ENCODE measurements at places on chromosomes 5 and 9. TPM values are rescaled to one million over a fixed set of nuclear protein-coding genes. Genes with fewer than 3 reads are reported as not detected.

Gene SMIM33
- not detected for total RNA-seq

Gene AGGF1
- total RNA-seq: 22.2 TPM

Gene SYK
- total RNA-seq: 7.0 TPM

Gene PKD2L2
- total RNA-seq: 0.39 TPM

Gene SPAAR
- total RNA-seq: 5.7 TPM

- no peaks in the 10 kb centered on the region for H3K4me1 ChIP-seq
- no peaks in the 10 kb centered on the region for H3K36me3 ChIP-seq
- H3K27ac ChIP-seq: no peak overlapping the region
- no peak for DNase-seq
- H3K4me3 ChIP-seq: no peak overlapping the region
These were observed 56.0 kb upstream of the ASTN2 start for GRCh38 chr9:117470902-117471301.

DNA sequence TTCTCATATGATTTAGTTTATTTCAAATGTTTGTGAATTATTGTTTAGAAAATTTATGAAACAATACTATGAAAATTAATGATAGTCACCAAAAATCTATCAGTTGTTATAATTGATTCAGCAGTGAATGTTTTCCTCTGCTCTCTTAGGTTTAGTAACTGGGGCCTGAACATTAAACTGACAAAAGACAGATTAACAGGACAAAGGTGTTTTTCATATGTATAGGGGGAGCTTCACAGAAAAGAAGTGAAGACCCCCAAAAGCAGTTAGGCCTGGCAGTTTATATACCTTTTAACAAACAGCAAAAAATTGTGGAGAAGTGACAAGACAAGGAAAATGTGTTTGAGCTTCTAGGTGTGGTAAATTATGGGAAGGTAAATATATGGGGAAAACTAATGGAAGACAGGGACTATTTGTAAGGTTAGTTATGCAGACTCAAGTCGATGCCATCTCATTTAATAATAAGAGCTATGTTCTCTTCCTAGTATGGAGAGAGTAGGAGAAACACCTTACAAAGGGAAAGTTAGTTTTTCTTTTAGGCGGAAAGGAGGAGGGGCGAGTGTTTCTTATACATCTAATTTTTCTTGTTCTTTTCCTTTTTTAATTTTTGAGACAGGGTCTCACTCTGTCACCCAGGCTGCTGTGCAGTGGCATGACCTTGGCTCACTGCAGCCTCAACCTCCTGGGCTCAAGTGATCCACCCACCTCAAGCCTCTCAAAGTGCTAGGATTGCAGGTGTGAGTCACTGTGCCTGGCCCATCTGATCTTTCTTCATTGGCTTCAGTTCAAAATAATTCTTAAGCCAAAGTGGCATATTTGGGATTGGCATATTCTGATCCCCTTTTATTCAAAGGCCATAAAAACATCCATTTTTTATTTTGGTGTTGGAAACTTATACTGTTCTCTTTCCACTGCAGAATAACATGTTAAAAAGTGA, 77.8 kb downstream of the C9orf153 start:
- H3K27me3 ChIP-seq: no peaks in the 10 kb centered on the region
- no peaks in the 10 kb centered on the region for H3K4me1 ChIP-seq
- H3K36me3 ChIP-seq: no peaks in the 10 kb centered on the region
- no peak overlapping the region for H3K4me3 ChIP-seq
- DNase-seq: no peak

GRCh38 chr5:39209924-39210323, 9.4 kb downstream of the FYB1 start:
- H3K27ac ChIP-seq: no peak overlapping the region
- H3K36me3 ChIP-seq: no peaks in the 10 kb centered on the region
- H3K4me3 ChIP-seq: no peak overlapping the region
- no peaks in the 10 kb centered on the region for H3K4me1 ChIP-seq
- H3K27me3 ChIP-seq: no peaks in the 10 kb centered on the region

- no peak overlapping the region for H3K27ac ChIP-seq
- H3K27me3 ChIP-seq: peaks cover 5% of the 10 kb centered on the region
- H3K4me3 ChIP-seq: no peak overlapping the region
- H3K36me3 ChIP-seq: no peaks in the 10 kb centered on the region
- no peaks in the 10 kb centered on the region for H3K4me1 ChIP-seq
These were observed 15.0 kb upstream of the LVRN start for GRCh38 chr5:115947260-115947659.

GRCh38 chr5:14834584-14835550, 36.7 kb downstream of the ANKH start:
- no peaks in the 10 kb centered on the region for H3K36me3 ChIP-seq
- H3K27ac ChIP-seq: no peak overlapping the region
- no peak for DNase-seq
- peaks cover 19% of the 10 kb centered on the region for H3K4me1 ChIP-seq
- H3K27me3 ChIP-seq: no peaks in the 10 kb centered on the region

DNA sequence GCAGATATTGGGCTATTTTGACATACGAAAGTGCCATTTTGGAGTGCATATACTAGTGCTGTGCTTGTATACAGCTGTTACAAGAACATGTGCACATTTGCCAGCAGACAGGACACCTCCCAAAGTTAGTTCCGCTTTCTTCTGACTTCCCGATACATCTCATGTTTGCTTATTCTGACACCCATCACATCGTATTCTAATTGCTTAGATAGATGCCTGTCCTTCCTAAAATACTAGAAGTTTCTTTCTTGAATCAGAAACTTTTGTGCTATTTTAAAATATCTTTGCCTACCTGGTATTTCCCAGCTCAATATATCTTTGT, 177.8 kb downstream of the TTLL11 start:
- no peak overlapping the region for H3K27ac ChIP-seq
- H3K4me1 ChIP-seq: no peaks in the 10 kb centered on the region

- H3K27ac ChIP-seq: no peak overlapping the region
- no peaks in the 10 kb centered on the region for H3K36me3 ChIP-seq
- H3K4me1 ChIP-seq: no peaks in the 10 kb centered on the region
These were observed 94.8 kb upstream of the CDH12 start for GRCh38 chr5:22947921-22948320.

GRCh38 chr9:136614967-136615623, 47.6 kb upstream of the EGFL7 start:
- no peaks in the 10 kb centered on the region for H3K36me3 ChIP-seq
- no peak for DNase-seq
- no peaks in the 10 kb centered on the region for H3K27me3 ChIP-seq
- H3K27ac ChIP-seq: peak overlapping the region; percentile 60

- no peaks in the 10 kb centered on the region for H3K36me3 ChIP-seq
- no peak overlapping the region for H3K27ac ChIP-seq
- peaks cover 38% of the 10 kb centered on the region for H3K27me3 ChIP-seq
- no peak overlapping the region for H3K4me3 ChIP-seq
These were observed 112.0 kb upstream of the SELENOP start for GRCh38 chr5:42923710-42924109.

DNA sequence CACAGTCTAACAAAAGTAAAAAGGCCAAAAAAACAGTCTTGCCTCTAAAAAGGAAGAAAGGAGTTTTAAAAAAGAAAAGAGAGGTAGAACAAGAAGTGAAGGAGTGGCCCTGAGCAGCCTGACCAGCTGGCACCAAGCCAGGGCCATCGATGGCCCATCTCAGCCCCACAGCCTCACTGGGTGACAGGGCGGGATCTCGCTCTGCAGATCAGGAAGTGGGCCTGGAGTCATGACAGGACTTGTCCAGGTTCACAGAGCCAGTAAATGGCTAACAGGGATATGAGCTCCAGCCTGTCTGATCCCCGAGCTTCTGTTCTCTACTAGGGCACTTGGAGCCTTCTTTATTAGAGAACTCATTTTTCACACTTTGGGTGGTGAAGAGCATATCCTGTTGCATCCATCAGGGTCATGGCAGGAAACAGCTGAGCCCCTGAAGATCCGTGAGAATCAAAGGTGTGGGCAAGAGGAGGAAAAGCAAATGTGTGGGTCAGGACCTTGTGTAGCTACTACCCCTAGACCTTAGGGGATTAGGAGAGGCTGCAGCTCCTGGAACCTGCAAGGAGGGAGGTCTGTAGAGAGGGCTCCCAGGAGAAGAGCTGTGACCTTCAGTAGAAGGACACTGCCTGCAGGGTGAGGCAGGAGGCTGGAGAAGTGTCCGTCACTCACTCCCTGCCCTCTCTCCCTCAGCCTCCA, 299.0 kb upstream of the MSX2 start:
- no peak overlapping the region for H3K4me3 ChIP-seq
- no peak overlapping the region for H3K27ac ChIP-seq
- H3K4me1 ChIP-seq: no peaks in the 10 kb centered on the region
- no peaks in the 10 kb centered on the region for H3K27me3 ChIP-seq
- DNase-seq: peak; percentile 78

- H3K4me3 ChIP-seq: peak overlapping the region; percentile 14
- H3K36me3 ChIP-seq: no peaks in the 10 kb centered on the region
- H3K4me1 ChIP-seq: peaks cover 33% of the 10 kb centered on the region
- DNase-seq: no peak
- no peaks in the 10 kb centered on the region for H3K27me3 ChIP-seq
These were observed 12.2 kb upstream of the RNU6ATAC start for GRCh38 chr9:134176599-134176968.

DNA sequence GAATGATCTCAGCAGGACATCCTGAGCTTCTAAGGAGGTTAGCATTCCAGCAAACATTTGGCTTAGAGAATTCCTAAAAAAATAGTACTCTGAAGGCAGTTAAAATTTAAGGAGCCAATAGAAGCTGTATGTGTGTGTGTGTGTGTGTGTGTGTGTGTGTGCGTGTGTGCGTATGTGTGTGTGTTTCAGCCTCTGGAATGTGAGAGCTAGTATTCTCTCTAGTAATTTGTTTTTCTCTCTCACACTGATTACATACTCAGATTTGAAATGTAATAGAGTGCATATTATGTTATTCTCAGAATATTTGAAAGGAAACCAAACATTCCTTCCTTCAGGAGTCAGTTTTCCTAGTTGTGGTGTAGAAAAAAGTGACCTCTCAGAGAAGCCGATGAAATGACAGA, 279.6 kb downstream of the TMEM38B start:
- H3K27ac ChIP-seq: no peak overlapping the region
- H3K4me3 ChIP-seq: no peak overlapping the region
- H3K36me3 ChIP-seq: no peaks in the 10 kb centered on the region

- no peaks in the 10 kb centered on the region for H3K4me1 ChIP-seq
- no peak overlapping the region for H3K27ac ChIP-seq
- no peak overlapping the region for H3K4me3 ChIP-seq
- no peak for DNase-seq
These were observed 195.7 kb downstream of the PALM2AKAP2 start for GRCh38 chr9:109975574-109976295.

- H3K4me3 ChIP-seq: no peak overlapping the region
- no peak overlapping the region for H3K27ac ChIP-seq
- peaks cover 54% of the 10 kb centered on the region for H3K36me3 ChIP-seq
- no peak for DNase-seq
These were observed 35.8 kb downstream of the SLC36A1 start for GRCh38 chr5:151483176-151483575.

DNA sequence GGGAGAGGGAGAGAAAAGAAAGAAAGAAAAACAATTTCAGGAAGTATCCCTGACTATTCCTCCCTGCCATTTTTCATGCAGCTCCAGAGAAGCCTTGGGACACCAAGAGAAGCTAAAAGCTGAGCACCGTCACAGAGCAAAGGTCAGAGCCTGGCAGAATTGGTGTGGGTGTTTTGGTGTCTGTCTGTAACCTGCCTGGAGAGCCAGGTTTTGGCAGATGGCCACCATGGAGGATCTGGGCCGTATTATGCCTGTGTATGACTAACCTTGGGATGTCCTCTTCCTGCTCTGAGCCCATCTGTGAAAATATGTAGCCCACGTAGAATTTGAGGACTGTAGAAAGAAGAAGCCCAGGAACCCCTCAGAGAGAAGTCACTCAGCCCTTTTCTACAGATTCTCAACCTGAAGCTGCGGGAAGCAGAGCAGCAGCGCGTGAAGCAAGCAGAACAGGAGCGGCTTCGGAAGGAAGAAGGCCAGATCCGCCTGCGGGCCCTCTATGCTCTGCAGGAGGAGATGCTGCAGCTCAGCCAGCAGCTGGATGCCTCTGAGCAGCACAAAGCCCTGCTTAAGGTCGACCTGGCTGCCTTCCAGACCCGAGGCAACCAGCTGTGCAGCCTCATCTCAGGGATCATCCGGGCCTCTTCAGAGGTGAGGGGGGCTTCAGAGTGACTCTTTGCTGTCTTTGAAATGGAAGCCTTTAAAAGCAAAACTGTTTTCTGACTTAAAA, 18.8 kb downstream of the GLE1 start:
- H3K36me3 ChIP-seq: peaks cover 65% of the 10 kb centered on the region
- H3K27ac ChIP-seq: peak overlapping the region; percentile 38
- no peak overlapping the region for H3K4me3 ChIP-seq
- peaks cover 10% of the 10 kb centered on the region for H3K4me1 ChIP-seq
- DNase-seq: no peak

DNA sequence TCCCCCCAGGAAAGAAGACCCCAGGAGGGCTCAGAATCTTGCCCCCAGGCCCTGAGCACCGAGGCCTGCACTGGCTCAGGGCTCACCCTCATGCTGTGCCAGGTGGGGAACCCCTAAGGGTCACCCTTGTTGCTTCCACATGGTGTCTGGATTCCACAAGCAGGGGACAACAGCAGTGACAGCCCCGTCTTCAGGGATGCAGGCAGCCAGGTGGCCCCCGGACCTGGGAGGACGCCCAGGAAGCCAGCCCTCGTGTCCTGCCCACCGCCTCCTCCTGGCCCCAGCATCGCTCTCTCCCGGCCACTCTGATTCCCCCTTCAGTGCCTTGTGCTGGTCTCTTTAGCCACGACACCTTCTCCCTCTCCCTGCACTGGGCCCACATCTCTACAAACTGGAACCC, 60.0 kb upstream of the SARDH start:
- no peak overlapping the region for H3K4me3 ChIP-seq
- H3K4me1 ChIP-seq: peaks cover 5% of the 10 kb centered on the region
- DNase-seq: no peak
- H3K27me3 ChIP-seq: no peaks in the 10 kb centered on the region
- no peaks in the 10 kb centered on the region for H3K36me3 ChIP-seq

DNA sequence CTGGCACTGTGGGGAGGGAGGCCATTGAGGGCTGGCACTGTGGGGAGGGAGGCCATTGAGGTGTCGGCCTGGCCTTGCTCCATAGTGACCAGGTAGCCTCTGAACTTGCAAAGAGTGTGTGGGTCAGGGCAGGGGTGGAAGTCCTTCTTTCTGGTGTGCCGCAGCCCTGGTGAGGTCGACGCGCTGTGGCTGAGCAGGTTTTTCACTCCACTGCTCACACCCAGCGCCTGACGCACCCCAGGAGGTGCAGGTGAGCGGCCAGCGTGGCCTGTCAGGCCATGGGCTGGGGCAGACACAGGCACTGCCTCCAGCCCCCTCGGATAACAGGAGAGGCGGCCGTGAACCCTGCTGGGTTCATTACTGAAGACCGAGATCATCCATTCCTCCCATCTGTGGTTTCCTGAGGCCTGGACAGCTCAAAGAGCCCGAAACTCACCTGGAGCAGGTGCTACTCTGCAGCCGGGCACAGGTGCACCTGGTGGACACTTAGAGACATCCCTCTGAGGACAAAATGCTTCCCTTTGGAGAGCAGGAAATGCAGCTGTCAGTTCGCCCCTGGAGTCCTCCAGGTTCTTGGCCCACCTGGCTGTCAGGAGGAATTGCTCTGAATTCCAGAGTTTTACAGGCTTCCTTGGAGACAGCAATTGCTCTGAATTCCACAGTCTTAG, 32.4 kb downstream of the LHX3 start:
- DNase-seq: no peak
- no peaks in the 10 kb centered on the region for H3K36me3 ChIP-seq
- H3K27ac ChIP-seq: no peak overlapping the region
- no peaks in the 10 kb centered on the region for H3K4me1 ChIP-seq
- H3K4me3 ChIP-seq: no peak overlapping the region
- H3K27me3 ChIP-seq: peaks cover 7% of the 10 kb centered on the region

Measured in esophagus muscularis mucosa (tissue), 4 donors.